ENCODE measurements at places on chromosomes 11 and 22. TPM values are rescaled to one million over a fixed set of nuclear protein-coding genes. Genes with fewer than 3 reads are reported as not detected.
A peak's percentile ranks its signal among the peaks of the same experiment; 100 is the strongest.

DNA sequence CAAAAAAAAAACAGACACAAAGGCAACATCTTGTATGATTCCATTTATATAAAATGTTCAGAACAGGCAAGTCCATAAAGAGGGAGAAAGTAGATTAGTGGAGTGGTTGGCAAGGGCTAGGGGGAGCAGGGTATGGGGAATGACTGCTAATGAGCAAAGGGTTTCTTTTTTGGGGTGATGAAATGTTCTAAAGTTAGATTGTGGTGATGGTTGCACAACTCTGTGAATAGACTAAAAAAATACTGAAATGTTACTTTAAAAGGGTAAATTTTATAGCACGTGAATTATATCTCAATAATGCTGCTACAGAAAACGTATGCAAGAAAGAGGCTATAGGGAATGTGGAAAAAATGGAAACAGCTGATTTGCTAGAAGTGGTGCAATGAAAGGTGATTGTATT, 155.1 kb downstream of the TENM4 start:
- H3K4me3 ChIP-seq = no peak overlapping the region
- DNase-seq = no peak
- H3K27ac ChIP-seq = no peak overlapping the region
- no peaks in the 10 kb centered on the region for H3K36me3 ChIP-seq
- no peaks in the 10 kb centered on the region for H3K4me1 ChIP-seq

- no peaks in the 10 kb centered on the region for H3K36me3 ChIP-seq
- no peak overlapping the region for H3K27ac ChIP-seq
- no peak for DNase-seq
- no peak overlapping the region for H3K4me3 ChIP-seq
- no peaks in the 10 kb centered on the region for H3K27me3 ChIP-seq
Observed at GRCh38 chr11:111082664-111083063, 162.9 kb upstream of the POU2AF2 start.

GRCh38 chr11:111878385-111878848, 548 bp downstream of the FDXACB1 start:
- H3K4me1 ChIP-seq = peaks cover 7% of the 10 kb centered on the region
- H3K36me3 ChIP-seq = no peaks in the 10 kb centered on the region
- H3K27me3 ChIP-seq = no peaks in the 10 kb centered on the region
- H3K4me3 ChIP-seq = peak overlapping the region; percentile 58
- peak overlapping the region; percentile 95 for H3K27ac ChIP-seq

- no peak for DNase-seq
- no peak overlapping the region for H3K27ac ChIP-seq
Observed at GRCh38 chr22:46625113-46625842, 5.1 kb downstream of the GRAMD4 start.

- no peak for DNase-seq
- no peak overlapping the region for H3K27ac ChIP-seq
- no peaks in the 10 kb centered on the region for H3K27me3 ChIP-seq
- no peaks in the 10 kb centered on the region for H3K36me3 ChIP-seq
Observed at GRCh38 chr11:124122123-124122522, 6.9 kb downstream of the VWA5A start.

DNA sequence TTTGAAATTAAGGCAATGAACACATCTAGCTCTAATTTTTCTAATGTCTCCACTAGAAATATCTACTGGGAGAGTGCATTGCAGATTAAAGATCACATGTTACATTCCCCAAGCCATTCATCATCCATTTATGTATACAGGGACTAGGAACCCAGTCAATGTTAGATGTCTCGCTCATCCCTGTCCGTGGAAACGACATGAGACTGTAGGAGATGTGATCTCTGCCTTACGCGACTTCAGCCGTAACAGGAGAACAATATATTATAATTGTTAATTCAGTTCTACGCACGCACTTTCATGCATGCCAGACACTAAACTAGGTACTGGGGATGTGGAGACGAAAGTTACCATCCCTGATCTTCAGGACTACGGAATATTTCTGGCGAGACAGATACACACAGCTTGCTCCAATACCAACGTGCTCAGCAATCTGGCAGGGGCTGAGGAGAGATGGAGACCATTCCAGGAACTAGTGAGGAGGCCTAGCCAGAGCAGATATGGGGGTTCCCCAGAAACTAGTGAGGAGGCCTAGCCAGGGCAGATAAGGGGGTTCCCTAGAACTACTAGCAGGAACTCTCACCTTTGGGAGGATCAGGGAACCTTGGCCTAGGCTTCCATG, 706 bp downstream of the DCPS start:
- no peaks in the 10 kb centered on the region for H3K36me3 ChIP-seq
- peak overlapping the region; percentile 79 for H3K27ac ChIP-seq
- H3K27me3 ChIP-seq = no peaks in the 10 kb centered on the region
- H3K4me3 ChIP-seq = peak overlapping the region; percentile 48
- DNase-seq = no peak

DNA sequence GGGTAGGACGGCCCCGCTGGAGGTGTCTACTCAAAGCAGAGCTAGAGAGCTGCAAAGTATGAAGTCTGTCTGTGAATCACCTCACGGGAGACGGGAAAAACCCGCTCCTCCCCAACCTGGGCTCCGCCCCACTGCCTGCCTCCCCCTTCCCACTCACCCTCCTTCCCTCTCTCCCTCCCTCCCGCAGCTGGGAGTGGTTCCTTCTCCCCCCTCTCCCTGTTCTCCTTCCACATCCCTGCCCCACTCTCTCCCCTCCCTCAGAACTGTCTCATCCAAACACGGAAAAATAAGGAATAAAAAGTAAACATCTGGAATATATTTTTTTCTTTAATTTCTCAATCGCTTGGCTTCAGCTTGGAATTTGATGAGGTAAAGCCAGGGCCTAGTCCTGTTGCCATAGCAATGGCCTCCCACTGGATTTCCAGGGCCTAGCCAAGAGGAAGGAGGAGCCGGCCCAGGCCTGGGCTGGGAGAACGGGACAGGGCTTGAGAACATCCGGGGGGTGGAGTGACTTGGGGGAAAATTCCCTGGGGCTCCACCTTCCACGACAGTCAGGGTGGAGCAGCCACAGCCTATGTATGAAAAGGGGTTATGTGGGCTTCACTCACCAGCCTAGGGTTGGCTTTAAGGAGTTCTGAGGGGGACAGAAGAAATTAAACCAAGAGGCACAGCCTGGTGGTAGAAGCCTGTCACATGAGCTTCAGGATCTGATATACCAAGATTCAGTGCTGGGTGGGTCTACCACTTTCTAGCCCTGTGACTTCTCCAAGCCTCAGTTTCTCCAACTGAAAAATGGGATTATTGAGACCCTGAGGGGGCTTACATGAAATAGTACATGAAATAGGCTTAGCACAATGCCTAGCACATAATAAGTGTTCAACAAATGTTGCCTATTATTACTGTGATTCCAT, 2.2 kb downstream of the TNKS1BP1 start:
- no peaks in the 10 kb centered on the region for H3K36me3 ChIP-seq
- peak overlapping the region; percentile 63 for H3K4me3 ChIP-seq
- peak; percentile 90 for DNase-seq
- no peaks in the 10 kb centered on the region for H3K27me3 ChIP-seq
- H3K4me1 ChIP-seq = peaks cover 33% of the 10 kb centered on the region

GRCh38 chr11:76838678-76839068, 22.0 kb upstream of the ACER3 start:
- no peaks in the 10 kb centered on the region for H3K4me1 ChIP-seq
- no peak overlapping the region for H3K27ac ChIP-seq
- H3K36me3 ChIP-seq = no peaks in the 10 kb centered on the region

GRCh38 chr11:120801801-120802689, 221.9 kb upstream of the TBCEL start:
- DNase-seq = peak; percentile 79
- no peak overlapping the region for H3K4me3 ChIP-seq
- H3K36me3 ChIP-seq = no peaks in the 10 kb centered on the region
- no peaks in the 10 kb centered on the region for H3K27me3 ChIP-seq

DNA sequence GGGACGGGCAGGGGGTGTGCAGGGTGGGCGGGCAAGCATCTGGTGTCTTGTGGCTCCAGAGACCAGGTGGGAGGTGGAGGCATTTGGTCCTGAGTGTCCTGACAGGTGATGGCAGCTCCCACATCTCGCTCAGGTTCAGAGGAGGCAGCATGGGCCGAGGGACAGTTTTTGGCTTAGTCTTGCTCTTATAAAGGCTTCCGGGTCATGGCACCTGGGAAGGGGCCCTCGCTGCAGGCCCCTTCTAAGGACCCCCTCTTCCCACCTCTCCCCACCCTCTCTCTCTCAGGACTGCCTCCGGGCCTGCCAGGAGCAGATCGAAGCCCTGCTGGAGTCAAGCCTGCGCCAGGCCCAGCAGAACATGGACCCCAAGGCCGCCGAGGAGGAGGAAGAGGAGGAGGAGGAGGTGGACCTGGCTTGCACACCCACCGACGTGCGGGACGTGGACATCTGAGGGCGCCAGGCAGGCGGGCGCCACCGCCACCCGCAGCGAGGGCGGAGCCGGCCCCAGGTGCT, 9.9 kb downstream of the CCND1 start:
- no peaks in the 10 kb centered on the region for H3K36me3 ChIP-seq
- H3K27ac ChIP-seq = no peak overlapping the region
- H3K4me1 ChIP-seq = no peaks in the 10 kb centered on the region

GRCh38 chr22:32725369-32725988, 76.0 kb upstream of the TIMP3 start:
- no peak overlapping the region for H3K4me3 ChIP-seq
- no peaks in the 10 kb centered on the region for H3K4me1 ChIP-seq
- DNase-seq = no peak
- H3K27ac ChIP-seq = no peak overlapping the region

GRCh38 chr11:122343210-122343609, 227.2 kb upstream of the BLID start:
- H3K27me3 ChIP-seq = no peaks in the 10 kb centered on the region
- no peak for DNase-seq
- no peak overlapping the region for H3K4me3 ChIP-seq
- no peaks in the 10 kb centered on the region for H3K36me3 ChIP-seq

DNA sequence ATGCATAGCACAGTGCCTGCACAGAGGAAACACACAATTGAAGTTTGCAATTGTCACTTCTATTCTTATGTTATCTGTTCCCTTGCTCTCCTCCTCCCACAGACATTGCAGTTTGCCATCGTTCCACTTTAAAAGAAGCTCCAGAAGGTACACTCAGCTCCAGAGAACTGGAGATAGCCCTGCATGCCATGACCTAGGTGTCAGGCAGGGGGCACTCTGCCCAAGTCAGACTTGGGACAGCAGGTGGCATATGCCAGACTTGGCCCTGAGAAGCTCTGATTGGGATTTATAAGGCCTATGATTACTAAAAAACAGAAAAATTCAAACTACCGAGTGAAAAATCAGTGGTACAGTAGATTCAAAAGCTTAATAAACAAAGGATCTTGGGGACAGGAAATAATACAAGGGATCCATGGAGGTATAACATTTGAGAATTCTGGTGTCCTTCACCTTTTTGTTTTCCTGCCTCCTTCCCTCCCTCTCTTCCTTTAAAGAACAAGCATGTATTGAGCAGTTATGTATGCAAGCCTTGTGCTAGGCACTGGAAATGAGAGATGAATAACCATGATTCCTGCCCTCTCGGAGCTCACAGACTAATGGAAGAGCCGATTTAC, 40.0 kb downstream of the TENM4 start:
- no peaks in the 10 kb centered on the region for H3K36me3 ChIP-seq
- H3K4me1 ChIP-seq = peaks cover 15% of the 10 kb centered on the region
- no peak overlapping the region for H3K4me3 ChIP-seq
- H3K27me3 ChIP-seq = no peaks in the 10 kb centered on the region

GRCh38 chr22:36636916-36637315, 66.6 kb downstream of the CACNG2 start:
- H3K4me3 ChIP-seq = no peak overlapping the region
- H3K27ac ChIP-seq = no peak overlapping the region
- H3K4me1 ChIP-seq = no peaks in the 10 kb centered on the region
- H3K36me3 ChIP-seq = no peaks in the 10 kb centered on the region

- H3K27ac ChIP-seq = no peak overlapping the region
- H3K27me3 ChIP-seq = no peaks in the 10 kb centered on the region
- H3K4me1 ChIP-seq = no peaks in the 10 kb centered on the region
Observed at GRCh38 chr11:12636871-12637410, 37.3 kb upstream of the TEAD1 start.

DNA sequence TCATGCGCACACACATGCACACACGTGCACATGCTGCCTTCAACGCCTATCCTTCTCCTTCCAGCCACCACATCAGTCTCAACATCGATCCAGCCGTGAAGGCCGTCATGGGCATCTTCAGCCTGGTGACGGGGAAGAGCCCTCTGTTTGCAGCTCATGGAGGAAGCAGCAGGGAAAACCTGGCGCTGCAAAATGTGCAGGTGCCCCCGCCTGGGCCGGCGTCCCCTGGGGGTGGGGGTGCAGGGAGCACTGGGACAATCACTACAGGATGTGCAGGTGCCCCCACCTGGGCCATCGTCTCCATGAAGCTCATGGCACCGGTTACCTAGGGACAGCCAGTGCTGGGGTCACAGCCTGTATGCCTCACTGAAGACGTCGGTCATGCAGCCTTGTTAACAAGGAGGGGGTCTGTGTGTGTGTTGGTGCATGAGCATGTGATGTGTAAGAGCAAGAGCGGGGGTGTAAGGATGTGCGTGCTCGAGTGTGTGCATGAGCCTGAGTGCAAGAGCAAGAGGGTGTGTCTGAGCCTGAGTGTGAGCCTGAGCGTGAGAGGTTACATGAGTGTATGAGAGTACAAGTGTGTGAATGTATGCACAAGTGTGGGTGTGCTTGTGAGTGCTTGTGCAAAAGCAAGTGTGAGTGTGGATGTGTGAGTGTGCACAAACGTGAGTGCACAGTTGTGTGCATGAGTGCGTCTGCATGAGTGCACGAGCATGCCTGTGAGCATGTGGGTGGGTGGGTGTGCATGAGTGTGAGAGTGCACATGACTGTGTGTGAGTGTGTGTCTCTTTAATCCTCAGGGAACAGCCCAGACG, 31.5 kb downstream of the NADSYN1 start:
- H3K36me3 ChIP-seq = no peaks in the 10 kb centered on the region
- H3K4me1 ChIP-seq = peaks cover 13% of the 10 kb centered on the region
- H3K4me3 ChIP-seq = no peak overlapping the region
- no peaks in the 10 kb centered on the region for H3K27me3 ChIP-seq
- no peak for DNase-seq
- H3K27ac ChIP-seq = no peak overlapping the region

DNA sequence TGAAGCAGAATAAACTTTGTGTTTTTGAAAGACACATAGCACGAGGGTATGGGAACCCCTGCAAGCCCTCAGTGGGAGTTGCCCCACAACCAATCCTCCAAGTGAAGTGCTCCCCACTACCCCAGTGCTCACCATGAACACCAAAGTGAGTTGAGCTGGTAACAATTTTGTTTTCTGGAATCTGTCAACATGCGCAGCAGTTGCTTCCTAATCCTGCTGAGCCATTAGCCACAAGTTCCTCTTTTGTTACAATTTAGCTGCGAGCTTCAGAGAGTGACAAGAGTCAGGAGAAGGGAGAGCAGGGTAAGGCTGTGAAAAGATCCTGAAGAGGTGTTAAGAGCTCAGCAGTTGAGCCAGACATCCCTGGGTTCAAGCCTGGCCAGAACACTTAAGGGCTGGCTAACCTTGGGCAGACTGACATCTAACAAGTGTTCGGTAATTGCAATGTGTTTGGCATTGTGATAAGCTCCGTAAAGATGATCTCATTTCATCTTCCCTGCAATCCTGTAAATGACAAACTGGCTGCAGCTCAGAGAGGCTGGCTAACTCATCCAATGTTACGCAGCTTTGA, 24.1 kb upstream of the ASPHD2 start:
- no peaks in the 10 kb centered on the region for H3K27me3 ChIP-seq
- no peak overlapping the region for H3K4me3 ChIP-seq
- no peaks in the 10 kb centered on the region for H3K36me3 ChIP-seq
- no peak overlapping the region for H3K27ac ChIP-seq

DDI1 gene
- total RNA-seq = not detected

TRIM51 gene
- total RNA-seq = not detected

CLDN5 gene
- 22.4 TPM for total RNA-seq

TMPRSS4 gene
- total RNA-seq = 2.3 TPM

ADAMTS15 gene
- 3.4 TPM for total RNA-seq

SPON1 gene
- 19.7 TPM for total RNA-seq
